ENCODE measurements at places on chromosomes 13 and 19. TPM values are rescaled to one million over a fixed set of nuclear protein-coding genes. Genes with fewer than 3 reads are reported as not detected.

DNA sequence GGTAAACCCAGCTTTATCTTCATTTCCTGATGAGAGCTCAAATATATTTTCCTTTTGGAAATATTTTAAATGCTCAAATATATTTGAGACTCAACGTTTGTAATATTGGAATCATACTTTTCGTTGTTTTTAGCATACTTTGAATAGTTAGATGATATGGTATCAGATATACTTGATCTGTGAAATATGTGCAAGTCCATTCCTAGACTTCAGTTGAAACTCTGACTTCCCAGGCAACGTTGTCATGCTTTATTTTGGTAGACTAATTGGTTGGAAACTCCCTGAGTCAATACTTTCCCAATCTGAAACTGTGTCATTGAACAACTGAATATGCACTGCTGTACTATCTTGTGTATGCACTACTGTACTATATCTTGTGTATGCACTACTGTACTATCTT is 378.5 kb downstream of the MYO16 start:
- DNase-seq: no peak

- peak; percentile 22 for DNase-seq
These were observed 41.8 kb downstream of the EFNB2 start for GRCh38 chr13:106493533-106494220.

The MAP2K2 gene
- 137 TPM for total RNA-seq

DNA sequence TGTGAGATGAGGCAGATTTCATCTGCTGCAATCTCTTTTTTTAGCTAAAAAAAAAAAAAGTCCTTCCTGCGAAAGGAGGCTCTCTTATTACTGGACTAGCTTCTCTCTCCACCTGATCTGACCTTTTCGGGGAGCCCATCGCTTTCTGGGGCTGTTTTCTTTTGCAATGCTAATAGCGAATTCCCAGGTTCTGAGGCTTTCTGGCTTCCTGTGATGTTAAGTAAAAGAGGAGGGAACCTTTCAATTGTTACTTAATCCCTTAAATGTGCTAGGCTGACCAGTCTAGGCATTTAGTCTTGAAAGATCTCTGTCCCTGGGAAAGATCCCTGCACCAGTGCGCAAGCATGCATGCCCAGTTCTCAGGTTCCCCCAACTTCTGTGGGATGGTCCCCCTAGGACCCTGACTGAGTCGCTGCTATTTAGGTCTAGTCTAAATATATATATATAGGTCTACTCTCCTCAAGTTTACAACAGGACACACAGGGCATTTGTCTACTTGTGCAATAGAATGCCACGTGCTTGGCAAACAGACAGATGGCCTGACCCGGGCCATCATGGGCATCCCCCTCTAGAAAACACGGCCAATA is 224.7 kb downstream of the ZNF536 start:
- DNase-seq: no peak

- peak; percentile 85 for DNase-seq
These were observed 4.9 kb upstream of the ZFP36 start for GRCh38 chr19:39401549-39402345.

DNA sequence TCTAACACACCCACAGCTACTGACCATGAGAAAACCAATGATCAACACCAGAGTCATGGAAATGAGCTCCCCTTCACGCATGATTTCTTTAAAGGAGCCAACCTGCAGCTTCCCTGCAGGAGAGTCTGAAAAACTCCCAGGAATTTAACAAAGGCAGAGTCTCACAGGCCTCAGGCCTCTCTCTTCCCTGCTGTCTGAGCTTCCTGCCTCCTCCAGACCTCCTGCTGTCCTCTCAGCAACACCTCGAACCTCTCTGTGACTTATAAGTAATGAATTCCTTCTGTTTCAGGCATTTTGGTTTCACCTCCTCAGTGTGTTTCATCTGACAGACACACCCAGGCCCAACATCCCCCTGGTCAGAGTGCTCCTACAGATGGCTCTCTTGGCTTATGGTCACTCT is 1044.4 kb downstream of the UQCRFS1 start:
- no peak for DNase-seq

GRCh38 chr13:76225815-76226489 is 589.8 kb downstream of the LMO7 start:
- peak; percentile 31 for DNase-seq

The CD22 gene
- 0.32 TPM for total RNA-seq

- no peak for DNase-seq
These were observed 92.9 kb downstream of the GNG7 start for GRCh38 chr19:2609389-2610116.

DNA sequence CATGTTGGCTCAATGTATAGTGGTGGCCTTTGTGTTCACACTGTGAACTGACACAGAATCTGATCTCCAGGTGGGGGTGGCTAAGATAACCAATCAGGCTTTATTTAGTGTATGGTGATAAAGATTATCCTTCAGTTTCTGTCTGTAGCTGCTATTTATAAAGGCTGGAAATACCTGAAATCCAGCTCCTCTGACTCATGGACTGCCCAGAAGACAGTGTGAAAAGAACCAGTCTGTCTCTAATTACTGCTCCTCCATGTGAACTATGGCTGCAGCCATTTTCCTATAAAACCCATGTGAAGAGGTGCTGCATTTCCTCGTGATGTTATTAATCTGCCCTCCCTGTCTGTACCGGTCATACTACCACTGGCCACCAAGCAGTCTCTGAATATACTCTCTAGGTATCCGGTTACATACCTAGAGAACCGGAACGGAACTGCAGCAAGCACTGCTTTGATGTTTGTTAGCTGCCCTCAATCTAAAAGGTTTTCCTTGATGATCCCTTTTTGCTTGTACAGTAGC is 238.0 kb downstream of the LHFPL6 start:
- peak; percentile 23 for DNase-seq

- no peak for DNase-seq
These were observed 18.9 kb downstream of the SAFB2 start for GRCh38 chr19:5603626-5604025.

DNA sequence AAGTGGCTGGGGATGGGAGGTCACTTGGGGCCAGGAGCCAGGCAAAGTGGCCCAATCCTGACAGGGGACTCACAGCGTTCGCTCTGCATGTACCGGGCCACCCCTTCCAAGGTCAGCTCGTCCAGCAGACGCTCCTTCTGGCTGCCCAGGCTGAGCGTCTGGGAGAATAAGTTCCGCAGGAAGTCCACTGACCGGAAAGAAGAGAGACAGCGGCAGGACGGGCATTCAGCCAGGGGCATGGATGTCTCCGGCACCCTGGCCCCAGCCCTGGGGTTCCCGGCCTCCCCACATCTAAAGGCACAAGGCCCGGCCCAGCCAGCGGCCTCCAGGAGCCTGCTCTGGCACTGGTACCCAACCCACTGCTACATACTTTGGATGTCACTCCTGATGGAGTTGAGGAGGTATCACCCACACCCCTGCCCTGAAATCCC is 6.1 kb downstream of the SIRT2 start:
- DNase-seq: no peak

DNA sequence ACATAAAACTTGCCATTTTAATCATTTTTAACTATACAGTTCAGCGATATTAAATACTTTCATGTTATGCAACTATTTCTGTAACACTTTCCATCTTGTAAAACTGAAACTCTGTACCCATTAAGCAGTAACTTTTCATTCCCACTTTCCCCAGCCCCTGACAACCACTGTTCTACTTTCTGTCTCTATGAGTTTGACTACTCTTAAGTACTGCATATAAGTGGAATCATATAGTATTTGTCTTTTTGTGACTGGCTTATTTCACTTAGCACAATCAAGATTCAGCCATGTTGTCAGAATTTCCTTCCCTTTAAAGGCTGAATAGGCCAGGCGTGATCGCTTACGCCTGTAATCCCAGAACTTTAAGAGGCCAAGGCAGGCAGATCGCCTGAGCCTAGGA is 56.2 kb downstream of the ARHGAP35 start:
- no peak for DNase-seq

DNA sequence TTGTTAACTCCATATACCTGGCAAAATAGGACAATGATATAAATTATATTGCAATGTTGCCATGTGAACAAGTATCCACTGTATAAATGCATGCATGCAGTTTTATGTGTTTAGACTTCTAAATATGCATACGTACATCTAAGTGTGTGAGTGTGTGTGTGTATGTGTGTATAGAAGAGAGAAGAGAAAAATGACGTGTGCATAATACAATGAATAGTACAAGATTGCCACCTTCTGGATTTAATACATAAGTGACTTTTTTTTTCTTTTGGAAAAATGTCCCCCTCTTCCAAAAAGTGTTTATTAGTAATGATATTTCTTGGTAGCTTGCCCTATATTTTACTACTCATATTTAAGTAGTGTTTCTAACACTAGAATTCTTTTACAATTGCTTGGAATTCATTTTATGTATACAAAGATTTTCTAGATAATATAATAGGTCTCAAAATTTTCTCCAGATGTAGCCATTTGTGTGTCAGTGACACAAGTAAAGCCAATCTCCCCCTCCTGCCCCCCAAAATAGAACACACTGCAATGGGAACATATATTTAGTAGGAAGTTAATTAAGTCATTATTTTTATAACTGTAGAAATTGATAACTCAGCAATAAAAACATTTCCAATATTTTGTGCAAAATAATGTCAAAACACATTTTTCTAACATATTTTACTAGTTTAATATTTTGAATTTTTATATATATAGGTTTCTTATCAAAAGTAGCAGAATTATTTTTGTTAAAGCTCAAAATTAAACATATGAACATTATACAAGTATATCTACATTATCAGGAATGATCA is 783.3 kb upstream of the ATXN8OS start:
- DNase-seq: no peak

DNA sequence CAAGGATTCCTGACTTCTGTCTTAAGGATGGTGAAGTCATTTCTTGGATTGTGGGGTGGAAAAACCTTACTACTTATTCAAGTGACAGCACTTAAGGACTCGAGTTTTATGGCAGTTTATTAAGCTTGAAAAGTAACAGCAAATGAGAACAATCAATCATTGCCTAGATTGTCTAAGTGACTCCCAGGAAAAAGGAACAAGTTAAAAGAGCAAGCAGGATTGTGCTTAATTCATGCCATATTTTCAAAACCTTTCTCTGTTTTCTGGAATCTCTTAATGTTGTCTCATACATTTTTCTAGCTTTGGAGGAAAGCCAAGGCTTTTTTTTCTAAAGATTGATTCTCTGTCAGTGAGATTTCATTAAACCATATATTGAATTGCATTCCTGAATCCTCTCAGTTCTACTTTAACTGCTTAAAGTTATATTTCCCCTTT is 236.2 kb upstream of the HTR2A start:
- DNase-seq: no peak

The ZNF738 gene
- total RNA-seq: 5.2 TPM

The NOTCH3 gene
- 27.6 TPM for total RNA-seq

The SSBP4 gene
- 73.4 TPM for total RNA-seq

DNA sequence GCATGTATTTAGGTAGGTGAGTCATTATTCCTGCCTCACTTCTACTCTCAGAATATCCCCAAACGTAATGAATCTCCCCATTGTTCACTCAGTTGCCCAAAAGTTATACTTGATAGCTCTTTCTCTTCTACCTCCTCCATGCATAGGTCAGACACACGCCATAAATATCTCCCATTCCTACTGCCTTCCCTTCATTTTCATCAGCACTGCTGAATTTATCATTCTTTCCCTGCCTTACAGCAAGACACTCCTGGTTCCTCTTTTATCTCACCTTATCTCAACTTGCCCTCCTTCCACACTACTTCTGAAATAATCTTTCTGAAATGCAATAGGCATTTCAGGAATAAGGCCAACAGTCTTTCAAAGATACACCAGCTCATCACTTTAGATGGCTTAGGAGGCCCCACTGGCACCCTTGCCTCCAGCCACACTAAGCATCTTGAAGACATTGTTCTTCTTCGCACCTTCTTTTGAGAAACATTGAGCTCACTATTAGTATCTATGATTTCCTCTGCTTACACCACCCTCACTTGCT is 333.9 kb downstream of the MYO16 start:
- DNase-seq: no peak

GRCh38 chr13:108328848-108329247 is 59.3 kb downstream of the TNFSF13B start:
- DNase-seq: no peak

- no peak for DNase-seq
These were observed 446.9 kb downstream of the COG6 start for GRCh38 chr13:40102360-40102727.

The CEBPA gene
- not detected for total RNA-seq

DNA sequence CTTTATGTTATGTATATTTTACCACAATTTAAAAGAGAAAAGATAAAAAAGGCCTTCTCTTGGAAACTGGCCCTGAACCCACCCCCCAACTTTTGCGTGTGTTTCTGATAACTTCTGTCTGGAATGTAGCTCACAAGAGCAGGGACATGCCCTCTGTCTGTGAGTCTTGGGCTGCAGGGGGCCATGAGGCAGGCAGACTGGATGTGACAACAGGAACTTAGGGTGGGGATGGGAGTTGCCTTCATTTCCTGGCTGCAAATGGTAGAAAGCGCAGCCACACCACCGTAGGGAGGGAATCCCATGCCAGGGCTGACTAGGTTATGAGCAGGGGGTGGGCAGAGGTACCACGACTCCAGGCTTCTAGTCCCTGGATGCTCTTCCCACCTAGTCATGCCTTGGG is 21.9 kb downstream of the CILP2 start:
- no peak for DNase-seq

DNA sequence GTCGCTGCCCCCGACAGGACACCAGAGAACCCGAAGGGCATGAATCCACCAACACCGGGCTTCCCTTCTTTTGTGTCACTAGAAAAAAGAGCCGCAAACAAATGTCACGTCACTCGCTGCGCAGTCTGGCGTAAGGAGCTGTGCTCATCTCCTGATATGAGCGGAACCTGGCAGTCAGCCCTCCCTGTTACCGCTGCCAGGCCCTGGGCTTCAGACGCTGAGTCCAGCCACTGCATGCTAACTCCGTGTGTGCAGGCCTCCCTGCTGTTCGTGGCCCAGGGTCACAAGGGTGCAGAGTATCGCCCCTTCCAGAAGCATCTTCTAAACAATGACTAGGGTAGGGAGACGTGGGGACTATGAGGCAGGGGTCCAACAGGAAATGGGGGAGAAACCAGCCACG is 71.3 kb downstream of the SLC7A1 start:
- DNase-seq: no peak

DNA sequence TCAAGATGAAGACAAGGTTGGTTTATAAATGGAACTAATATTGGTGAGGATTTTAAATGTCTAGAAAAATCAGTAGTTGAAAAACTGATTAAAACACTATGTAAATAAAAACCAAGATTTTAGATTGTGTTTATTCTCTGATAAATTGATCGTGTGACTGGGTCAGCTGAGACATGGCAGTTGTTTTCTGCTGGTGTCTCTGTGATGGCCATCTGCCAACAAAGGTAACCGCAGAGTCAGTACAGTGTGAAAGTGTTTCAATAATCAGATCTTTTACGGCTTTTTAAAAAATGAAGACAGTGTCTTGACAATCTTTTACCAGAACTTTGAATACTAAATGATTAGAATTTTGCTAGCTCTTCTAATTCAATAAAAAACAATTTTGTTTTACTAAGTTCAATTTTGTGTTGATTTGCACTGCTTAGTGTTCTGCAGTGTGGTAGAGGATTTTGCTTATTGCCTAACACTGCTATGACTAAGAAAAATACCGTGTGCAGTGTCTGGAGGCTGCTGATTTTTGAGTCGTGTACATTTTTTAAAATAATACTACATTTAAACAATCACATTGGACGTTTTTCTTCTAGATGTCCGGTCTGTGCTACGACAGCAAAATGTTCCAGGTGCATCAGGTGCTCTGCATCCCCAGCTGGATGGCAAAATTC is 32.7 kb upstream of the GPR183 start:
- DNase-seq: peak; percentile 76

The ZNF729 gene
- not detected for total RNA-seq

GRCh38 chr19:18494267-18494607 is 27.6 kb downstream of the ELL start:
- DNase-seq: peak; percentile 68

GRCh38 chr19:35501684-35502083 is 11.4 kb upstream of the KRTDAP start:
- peak; percentile 31 for DNase-seq

GRCh38 chr13:74203576-74203975 is 69.4 kb upstream of the KLF12 start:
- peak; percentile 23 for DNase-seq
